ENCODE measurements at places on chromosomes 13 and 19.

GRCh38 chr19:42794765-42795164, 29.3 kb upstream of the PSG8 start:
- DNase-seq = no peak

- no peak for DNase-seq
These were observed 811.1 kb downstream of the UQCRFS1 start for GRCh38 chr19:28401739-28402424.

DNA sequence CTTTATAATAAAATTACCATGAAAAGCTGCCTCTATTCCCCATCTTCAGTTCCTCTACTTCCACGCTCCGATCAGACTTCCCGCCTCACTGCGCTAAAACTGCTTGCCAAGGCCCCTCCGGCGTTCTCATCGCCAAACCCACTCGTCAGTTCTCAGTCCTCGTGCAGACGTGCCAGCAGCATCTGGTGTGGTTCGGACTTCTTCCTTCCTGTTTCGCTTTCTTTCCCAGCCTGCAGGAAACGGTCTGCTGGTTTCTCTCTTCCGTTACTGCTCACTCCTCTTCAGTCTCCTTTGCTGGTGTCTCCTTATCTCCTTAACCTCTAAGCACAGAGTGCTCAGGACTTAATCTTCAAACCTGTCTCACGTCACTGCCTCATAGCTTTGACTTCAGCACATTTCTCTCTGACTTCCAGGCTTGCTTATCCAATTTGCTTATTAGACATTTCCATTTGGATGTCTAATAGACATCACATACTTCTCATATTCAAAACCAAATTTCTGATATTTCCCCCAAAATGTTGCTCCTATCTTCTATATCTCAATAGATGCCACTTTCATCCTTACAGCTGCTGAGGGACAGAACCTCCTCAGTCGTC, 40.3 kb downstream of the RCBTB2 start:
- DNase-seq = peak; percentile 60

GRCh38 chr19:47230054-47230920, 712 bp downstream of the BBC3 start:
- DNase-seq = peak; percentile 71

DNA sequence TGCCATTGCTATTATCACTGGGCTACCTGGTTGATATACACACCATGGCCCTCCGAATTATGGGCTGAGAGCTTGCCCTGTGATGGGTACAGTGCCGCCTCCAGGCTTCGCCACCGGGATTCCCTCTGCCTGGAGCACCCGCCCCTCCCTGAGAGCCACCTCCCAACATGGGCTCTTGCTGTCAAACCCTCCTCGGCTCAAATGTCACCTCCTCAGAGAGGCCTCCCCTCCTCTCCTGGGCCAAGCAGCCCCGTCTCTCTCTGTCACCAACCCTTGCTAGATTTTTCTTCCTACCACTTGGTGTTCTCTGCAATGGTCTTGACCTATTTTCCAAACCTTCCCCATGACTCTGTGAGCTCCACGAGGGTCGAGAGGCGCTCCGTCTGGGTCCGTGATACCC, 12.2 kb upstream of the TLE2 start:
- no peak for DNase-seq

DNA sequence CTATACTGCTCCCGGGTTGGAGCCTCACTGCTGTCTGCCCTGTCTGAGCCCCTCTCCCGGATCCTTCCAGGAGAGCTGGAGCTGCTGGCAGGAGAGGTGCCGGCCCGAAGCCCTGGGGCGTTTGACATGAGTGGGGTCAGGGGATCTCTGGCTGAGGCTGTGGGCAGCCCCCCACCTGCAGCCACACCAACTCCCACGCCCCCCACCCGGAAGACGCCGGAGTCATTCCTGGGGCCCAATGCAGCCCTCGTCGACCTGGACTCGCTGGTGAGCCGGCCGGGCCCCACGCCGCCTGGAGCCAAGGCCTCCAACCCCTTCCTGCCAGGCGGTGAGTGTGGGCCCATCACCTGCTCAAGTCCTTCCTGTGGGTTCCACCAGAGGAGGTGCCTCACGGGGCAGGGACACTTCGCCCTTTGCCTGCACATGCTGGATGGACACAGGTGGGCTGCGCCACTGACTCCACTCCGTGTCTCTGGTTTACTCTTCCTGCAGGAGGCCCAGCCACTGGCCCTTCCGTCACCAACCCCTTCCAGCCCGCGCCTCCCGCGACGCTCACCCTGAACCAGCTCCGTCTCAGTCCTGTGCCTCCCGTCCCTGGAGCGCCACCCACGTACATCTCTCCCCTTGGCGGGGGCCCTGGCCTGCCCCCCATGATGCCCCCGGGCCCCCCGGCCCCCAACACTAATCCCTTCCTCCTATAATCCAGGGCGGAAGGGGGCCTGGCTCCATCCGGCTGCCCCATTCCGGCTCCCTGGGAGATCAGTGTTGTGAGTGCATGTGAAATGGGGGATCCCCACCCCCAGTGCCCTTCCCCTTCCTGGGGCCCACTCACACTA, 19.8 kb downstream of the EPN1 start:
- no peak for DNase-seq

- DNase-seq = no peak
These were observed 51.5 kb downstream of the ZNF787 start for GRCh38 chr19:56069642-56070041.

DNA sequence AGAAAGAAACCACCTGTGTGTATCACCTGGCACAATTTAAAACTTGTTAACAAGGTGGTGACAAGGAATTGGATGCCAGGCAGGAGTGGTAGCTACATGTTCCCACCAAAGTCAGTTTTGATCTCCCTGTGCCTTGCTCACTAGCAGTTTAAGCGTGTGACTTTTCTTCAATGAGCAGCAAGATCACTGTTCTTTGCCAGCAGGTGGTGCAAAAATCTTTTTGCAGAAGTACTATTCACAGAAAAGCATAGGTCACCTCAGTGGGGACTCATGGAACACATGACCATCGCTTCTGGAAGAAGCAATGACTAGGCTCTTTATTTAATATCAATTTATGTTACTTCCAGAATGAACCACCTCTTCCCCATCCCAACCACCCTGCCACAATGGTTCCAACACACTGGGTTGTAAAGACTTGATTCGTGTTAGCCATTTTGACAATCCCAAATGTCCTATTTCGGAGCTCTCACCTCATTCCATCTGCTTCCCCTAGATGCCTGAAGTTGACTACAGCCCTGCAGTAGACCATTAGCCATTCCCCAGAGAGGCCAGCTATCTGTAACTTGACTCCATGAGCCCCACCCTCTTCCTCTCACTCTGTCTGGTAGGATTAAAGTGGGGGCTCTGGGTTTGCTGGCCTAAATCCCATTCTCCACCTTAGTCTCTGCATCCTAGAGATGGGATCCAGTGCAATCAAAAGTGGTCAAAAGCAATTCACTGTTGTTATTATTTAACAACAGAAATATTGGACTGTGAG, 59.1 kb upstream of the TNFRSF19 start:
- no peak for DNase-seq

DNA sequence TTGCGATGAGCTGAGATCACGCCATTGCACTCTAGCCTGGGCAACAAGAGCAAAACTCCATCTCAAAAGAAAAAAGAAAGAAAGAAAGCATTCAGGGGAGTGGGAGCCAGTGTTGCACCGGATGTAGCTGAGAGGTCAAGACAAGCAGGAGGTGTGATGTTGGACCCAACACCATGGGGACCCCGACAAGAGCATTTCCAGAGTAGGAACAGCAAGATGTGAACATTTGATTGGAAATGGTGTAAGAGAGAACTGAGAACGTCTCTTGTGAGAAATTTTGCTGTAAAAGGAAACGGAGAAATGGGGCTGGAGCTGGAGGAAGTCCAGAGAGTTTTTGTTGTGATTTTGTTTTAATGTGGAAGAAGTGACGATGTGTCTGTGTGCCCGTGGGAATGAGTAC, 15.8 kb upstream of the DPF1 start:
- no peak for DNase-seq

DNA sequence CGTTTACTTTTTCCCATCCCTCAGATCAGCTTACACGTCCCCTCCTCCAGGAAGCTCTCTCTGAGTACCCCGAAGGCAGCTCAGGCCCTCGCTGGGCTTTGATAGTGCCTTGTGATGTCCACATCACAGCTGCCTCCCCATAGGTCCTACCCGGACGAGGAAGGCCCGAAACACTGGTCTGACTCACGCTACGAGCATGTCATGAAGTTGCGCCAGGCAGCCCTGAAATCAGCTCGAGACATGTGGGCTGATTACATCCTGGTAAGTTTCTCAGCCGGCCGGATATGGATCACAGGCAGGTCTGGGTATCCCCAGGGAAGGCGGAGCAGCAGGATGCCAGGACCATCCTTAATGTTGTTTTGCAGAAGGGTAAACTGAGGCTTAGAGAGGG, 4.8 kb downstream of the COLGALT1 start:
- no peak for DNase-seq

DNA sequence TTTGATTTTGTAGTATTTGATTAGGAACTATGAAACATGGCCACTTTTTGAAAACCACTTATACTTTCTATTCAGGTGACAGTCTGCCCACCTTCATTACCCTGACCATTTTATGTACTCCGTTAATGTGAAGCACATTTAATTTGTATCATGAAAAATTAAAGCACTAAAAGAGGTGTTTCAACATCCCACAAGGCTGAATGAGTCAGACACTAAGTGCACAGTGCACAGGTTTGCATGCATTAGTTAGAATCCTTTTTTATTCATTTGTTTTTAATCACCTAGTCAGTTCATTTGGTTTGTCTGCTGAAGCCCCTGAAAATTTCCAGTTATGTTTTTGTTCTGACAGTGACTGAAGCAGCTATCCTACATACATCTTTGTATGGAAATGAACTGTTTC, 271.0 kb downstream of the SLITRK5 start:
- DNase-seq = no peak

GRCh38 chr13:36986462-36987240, 12.5 kb downstream of the ALG5 start:
- no peak for DNase-seq

DNA sequence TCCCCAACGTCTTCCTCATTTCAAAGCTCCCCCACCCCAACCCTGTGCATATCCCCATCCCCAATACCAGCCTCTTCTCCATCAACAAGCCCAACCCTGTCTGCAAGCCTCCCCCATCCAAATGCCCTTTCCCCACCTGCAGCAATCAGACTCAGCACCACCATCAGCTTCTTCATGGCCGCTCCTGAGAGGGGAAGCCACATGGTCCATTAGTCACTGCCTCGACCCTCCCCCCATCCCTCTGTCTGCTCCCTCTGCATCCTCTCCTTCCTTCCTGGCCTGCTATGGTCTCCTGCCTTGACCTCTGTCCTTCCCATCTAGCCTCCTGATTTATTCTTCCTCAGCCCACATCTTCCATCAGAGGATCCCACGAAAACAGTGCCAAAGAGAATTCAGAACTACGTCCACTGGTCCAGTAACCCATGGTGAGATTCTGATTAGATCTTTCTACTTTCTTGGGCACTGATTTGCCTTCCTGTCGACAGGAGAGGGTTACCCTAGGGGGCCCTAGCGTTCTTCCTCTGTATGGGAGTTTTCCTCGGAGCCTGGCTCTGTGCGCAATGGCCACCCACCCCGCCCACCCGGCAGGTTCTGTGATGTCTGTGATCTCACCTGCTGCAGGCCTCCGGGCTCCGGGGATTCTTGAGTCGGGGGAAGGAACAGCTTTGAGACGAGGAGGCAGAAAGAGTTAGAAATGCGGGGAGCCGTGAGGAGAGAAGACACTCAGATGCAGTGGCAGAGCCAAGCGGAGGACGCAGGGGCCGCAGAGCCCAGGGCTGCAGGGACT, 1.3 kb downstream of the KLK6 start:
- DNase-seq = no peak

- no peak for DNase-seq
These were observed 257.6 kb downstream of the DLEU7 start for GRCh38 chr13:50585674-50586413.

GRCh38 chr13:97407540-97407939, 26.4 kb upstream of the RAP2A start:
- DNase-seq = no peak

DNA sequence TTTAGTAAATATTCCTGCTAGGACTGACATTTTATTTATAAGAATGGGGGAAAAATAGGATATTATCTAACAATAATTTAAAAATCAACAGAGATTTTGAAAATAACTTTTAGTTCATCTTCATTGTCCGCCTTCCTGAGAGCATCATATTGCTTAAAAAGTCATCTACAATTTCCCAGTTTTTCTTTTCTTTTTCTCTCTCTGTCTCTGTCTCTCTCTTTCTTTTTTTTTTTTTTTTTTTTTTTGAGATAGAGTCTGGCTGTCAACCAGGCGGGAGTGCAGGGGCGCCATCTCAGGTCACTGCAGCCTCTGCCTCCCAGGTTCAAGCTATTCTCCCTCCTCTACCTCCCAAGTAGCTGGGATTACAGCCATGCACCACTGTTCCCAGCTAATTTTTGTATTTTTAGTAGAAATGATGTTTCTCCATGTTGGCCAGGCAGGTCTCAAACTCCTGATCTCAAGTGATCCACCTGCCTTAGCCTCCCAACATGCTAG, 276.3 kb downstream of the DACH1 start:
- DNase-seq = no peak

DNA sequence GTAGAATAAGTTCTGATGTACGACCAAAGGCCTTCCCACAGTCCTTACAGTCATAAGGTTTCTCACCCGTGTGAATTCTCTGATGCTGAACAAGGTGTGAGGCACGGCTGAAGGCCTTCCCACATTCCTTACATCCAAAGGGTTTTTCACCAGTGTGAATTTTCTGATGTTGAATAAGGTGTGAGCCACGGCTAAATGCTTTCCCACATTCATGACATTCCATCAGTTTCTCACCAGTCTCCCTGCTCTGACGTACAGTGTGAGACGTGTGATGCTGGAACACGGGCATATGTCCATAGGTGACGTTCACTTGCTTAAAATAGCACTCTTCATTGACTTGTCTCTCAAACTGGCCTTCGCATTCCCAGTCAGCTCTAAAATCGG, 31.0 kb upstream of the COX7A1 start:
- no peak for DNase-seq

DNA sequence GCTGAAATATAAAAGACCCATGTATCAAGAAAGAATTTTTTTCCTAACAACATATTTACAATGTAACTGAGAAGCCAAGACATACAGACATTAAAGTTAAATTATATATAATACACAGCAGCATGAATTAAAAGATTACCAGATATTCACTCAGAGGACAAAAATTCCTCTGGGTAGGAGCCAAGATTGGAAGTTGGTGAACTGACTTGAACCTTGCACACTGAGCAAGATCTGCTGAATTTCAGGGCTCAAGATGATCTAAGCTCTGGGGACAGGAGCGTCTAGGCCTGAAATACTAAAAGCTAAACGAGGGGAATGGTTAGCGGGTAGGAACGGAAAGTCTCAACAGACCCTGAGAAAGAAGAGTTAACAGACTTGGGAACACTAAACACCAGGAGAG, 8.5 kb downstream of the FOXO1 start:
- no peak for DNase-seq

GRCh38 chr13:26589226-26589625, 31.7 kb downstream of the WASF3 start:
- DNase-seq = no peak

Measured in stimulated activated naive CD4-positive, alpha-beta T cell treated with Interleukin-2 at 50 U/mL for 16 hours (primary cell).